ENCODE measurements at places on chromosomes 16 and 17.

DNA sequence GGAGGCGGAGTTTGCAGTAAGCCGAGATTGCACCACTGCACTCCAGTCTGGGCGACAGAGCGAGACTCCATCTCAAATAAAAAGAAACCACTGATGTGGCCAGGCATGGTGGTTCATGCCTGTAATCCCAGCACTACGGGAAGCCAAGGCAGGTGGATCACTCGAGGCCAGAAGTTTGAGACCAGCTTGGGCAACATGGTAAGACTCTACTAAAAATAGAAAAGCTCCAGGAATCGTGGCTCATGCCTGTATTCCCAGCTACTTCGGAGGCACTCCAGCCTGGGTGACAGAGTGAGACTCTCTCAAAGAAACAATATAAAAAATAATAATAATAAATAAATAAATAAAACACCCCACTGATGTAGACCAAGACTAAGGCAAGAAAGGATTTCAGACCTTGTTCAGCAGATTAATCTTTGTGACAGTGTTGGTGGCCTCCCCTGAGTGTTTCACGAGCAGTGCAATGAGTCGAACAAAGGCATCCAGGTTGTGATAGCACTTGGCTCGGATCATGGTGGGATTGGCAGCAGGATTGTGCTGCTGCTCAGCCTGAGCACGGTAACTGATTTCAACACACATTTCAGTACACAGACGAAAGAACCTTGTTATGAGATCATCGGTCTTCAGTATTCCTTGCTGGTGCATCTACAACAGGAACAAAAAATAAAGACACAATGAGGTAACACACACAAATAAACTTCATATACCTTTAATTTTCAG, 18.6 kb downstream of the SETD6 start:
- DNase-seq: no peak

DNA sequence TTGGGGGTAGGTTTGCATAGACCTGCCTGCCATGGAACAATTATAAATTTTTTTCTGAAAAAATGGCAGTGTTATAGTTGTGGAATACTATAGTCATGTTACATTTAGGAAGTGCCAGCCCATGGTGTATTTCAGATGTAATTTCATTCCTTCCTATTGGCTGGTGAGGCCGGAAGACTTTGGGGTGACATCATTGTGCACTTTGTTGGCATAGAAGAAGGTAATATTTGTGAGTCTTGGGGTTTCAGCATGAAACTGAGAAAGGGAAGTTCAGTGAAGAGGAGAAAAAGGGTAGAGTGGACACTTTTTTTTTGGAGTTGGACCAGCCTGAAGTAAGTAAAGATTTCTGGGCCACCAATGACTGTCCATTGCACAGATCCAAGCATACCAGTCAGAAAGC, 16.0 kb upstream of the HEATR6 start:
- no peak for DNase-seq

DNA sequence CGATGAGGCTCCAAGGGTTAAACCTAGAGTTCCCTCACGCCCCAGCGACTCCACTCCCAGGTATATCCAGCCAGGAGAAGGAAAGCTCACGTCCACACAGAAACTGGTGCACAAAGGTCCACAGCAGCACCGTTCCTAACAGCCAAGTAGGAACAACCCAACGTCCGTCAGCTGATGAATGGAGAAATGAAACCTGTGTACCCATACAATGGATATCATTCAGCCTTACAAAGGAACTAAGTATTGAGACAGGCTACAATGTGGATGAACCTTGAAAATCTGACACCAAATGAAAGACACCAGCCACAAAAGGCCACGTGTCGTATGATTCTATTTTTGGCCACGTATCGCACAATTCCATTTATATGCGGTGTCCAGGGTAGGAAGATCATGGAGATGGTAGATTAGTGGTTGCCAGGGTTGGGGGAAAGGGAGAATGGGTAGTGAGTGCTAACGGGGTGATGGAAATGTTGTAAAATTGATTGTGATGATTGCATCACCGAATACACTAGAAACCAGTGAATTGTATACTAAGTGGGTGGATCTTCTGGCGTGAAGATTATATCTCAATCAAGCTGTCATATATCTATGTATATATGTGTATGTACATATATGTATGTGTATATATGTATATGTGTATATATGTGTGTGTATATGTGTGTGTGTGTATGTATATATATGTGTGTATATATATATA, 30.1 kb downstream of the NLRC3 start:
- DNase-seq: no peak

DNA sequence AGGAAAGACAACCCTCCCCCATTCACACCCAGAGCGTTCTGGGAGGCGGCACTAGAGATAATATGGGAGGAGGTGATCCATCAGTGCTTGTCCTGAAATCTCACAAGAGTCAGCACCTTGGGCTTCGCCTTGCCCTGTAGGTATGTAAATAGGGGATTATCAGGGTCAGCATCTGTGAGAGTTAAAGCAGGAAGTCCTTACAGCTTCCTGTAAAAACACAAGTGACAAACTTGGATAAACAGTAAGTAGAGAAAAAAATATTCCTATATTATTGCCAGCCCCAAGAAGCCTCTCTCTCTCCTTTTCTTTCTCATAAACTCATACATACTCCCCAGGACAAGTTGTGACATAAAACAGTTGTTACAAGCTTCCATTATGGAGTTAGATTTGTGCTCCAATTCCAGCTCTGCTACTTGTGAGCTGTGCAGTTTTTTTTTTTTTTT, 187.7 kb downstream of the MAF start:
- DNase-seq: no peak

DNA sequence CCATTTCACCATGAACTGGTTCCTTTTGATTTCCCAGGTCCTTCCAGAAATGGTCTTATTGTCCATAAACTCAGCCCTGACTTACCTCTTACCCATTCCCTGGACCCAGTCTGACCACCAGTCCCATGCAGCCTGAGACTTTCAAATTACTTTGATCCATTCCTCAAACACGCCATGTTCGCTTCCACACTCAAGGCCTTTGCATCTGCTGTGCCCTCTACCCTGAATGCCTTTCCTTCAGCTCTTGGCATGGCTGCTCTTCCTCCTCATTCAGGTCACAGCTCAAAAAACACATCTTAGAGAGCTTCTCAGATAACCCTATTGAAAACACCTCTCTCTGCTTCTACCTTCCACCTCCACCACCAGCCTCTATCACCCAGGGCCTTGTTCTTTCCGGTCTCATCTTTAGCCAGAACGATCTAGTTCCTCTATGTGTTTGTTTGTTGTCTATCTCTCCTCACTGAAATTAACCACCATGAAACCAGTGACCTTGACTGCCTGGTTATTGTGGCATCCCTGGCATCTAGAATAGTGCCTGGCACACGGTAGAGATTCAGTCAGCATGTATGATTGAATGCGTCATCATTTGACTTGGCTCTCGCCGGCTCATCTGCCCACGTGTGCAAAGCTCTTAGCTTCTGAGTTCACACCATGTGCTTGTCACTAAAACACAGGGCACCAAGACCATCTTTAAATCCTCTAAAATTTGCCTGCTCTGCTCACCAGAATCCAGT, 12.8 kb downstream of the CRYM start:
- DNase-seq: no peak

- peak; percentile 52 for DNase-seq
These were observed 581 bp downstream of the CD68 start for GRCh38 chr17:7579834-7580603.

DNA sequence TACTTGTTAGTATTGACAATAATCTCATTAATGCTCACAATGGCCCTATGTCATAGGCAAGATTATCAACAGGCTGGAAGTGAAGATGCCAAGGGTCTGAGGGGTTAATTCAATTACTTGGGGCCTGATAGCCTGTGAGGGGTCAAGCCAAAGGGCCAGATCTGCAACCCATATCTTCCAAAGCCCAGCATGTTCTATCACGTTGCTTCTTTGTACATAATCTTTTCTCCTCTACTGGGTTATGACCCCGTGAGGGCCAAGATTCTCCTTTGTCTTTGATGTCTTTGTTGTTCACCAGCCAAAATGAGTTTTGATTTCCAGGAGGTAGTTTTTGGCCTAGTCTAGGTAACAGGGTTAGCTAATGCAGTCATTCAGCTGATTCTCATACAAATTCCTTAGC, 347.2 kb downstream of the UTP18 start:
- no peak for DNase-seq

DNA sequence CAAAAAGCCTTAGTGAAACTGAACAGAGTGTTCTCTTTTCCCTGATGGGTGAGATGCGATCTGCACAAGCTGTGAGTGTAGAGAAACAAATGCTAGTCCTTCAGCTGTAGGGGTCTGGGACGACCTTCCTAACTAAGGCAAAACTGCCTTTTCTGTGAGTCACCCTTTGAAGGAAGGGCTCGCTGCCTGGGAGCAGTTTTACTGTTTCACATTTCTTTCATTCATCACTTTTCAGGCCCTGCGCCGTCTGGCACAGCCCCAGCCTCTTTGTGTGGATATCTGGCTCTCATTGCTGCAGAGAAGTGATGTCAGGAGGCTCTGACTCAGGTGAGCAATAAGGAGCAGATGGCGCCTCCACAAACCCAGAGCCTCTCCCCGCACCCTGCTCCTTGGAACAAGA, 57.4 kb downstream of the HS3ST3A1 start:
- no peak for DNase-seq

DNA sequence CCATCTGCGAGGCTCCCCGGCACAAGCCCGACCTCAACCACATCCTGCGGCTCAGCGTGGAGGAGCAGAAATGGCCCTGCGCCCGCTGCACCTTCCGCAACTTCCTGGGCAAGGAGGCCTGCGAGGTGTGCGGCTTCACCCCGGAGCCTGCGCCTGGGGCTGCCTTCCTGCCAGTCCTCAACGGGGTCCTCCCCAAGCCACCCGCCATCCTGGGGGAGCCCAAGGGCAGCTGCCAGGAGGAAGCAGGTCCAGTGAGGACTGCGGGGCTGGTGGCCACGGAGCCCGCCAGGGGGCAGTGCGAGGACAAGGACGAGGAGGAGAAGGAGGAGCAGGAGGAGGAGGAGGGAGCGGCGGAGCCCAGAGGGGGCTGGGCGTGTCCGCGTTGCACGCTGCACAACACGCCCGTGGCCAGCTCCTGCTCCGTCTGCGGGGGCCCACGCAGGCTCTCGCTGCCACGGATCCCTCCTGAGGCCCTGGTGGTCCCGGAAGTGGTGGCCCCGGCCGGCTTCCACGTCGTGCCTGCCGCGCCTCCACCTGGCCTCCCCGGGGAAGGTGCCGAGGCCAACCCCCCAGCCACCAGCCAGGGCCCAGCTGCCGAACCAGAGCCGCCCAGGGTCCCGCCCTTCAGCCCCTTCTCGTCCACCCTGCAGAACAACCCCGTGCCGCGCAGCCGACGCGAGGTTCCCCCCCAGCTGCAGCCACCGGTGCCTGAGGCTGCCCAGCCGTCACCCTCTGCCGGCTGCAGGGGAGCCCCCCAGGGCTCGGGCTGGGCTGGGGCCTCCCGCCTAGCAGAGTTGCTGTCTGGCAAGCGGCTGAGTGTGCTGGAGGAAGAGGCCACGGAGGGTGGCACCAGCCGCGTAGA, 13.1 kb upstream of the PRR35 start:
- DNase-seq: peak; percentile 52

- no peak for DNase-seq
These were observed 20.5 kb downstream of the ERCC4 start for GRCh38 chr16:13940397-13940933.

DNA sequence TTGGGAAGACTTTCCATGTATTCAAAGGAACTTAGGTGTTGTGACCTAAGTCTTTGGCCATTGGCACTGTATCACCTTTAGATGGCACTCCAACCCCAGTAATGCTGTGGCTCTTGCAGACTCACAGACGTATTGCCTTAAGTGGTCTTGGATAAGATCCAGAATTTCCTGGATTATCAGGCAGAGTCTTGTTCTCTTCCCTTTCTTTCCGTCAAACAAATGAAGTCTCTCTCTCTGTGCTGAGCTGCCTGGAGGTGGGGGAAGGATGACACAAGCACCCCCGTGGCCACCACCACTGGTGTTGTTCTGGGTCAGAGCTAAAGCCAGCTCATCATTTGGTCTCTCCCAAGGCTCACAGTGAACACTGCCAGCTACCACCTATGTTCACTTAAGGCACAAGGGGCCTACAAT, 789.9 kb upstream of the KIF2B start:
- no peak for DNase-seq

- no peak for DNase-seq
These were observed 26.5 kb upstream of the GSG1L start for GRCh38 chr16:28089992-28090365.

- DNase-seq: no peak
These were observed 12.7 kb upstream of the FOXN1 start for GRCh38 chr17:28493460-28493859.

GRCh38 chr16:81151648-81152310, 55.6 kb upstream of the GCSH start:
- DNase-seq: no peak

GRCh38 chr16:23330583-23331249, 28.6 kb downstream of the SCNN1B start:
- no peak for DNase-seq

- DNase-seq: peak; percentile 38
These were observed 16.3 kb downstream of the ERAL1 start for GRCh38 chr17:28871056-28871579.

- DNase-seq: no peak
These were observed 47.5 kb upstream of the MEOX1 start for GRCh38 chr17:43709210-43709609.

- DNase-seq: peak; percentile 83
These were observed 37.5 kb upstream of the CCR7 start for GRCh38 chr17:40602445-40603443.

- DNase-seq: no peak
These were observed 38.9 kb downstream of the ARHGAP17 start for GRCh38 chr16:24976061-24976779.

DNA sequence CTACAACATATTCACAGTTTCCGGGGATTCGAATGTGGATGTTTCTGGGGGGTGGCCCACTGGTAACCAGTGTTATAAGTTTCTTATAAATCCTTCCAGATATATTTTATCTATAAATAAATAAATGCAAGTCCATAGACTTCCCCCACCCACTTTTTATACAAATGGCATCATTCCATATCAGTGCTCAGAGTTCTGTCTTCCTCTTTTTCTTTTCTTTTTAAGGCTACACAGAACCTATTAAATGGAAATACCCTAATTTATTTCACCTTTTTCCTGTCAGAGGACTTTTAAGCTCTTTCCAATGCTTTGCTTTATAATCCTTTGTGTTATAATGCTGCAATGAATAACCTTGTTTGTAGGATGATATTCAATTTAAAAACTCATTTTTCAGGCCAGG, 3.8 kb downstream of the LGALS9 start:
- DNase-seq: no peak

DNA sequence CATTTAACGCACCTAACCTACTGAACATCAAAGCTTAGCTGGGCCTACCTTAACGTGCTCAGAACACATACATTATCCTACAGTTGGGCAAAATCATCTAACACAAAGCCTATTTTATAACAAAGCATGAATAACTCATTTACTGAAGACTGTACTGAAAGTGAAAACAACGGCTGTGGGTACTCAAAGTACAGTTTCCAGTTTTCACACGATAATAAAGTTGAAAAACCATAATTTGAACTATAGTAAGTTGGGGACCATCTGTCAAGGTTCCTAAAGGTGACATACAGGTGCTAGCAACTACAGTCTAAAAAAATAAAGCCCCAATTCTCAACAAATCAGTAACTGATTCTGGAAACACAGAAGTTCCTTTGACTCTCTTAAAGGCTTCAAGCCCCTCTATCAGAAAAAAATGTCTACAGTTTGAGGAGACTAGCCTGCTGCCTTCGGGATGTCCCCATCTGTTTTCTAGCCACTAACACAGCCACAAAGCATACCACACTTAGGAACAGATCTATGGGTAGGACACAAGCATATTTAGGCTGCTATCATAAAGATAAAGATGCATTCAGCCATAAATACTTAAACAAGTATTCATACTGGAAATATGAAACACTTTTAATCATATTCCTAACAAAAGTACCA, 71.3 kb downstream of the KANSL1 start:
- DNase-seq: no peak

GRCh38 chr17:57577751-57578607, 167.1 kb downstream of the CCDC182 start:
- DNase-seq: no peak
